Activated CD4-positive, CD25-positive, alpha-beta regulatory T cell treated with anti-CD3 and anti-CD28 coated beads, Interleukin-2, amount 50 U/mL, for 72 hours (primary cell): ENCODE measurements at places on chromosomes 6 and 20.

GRCh38 chr6:47202644-47203205, 107.0 kb downstream of the TNFRSF21 start:
- DNase-seq: no peak

DNA sequence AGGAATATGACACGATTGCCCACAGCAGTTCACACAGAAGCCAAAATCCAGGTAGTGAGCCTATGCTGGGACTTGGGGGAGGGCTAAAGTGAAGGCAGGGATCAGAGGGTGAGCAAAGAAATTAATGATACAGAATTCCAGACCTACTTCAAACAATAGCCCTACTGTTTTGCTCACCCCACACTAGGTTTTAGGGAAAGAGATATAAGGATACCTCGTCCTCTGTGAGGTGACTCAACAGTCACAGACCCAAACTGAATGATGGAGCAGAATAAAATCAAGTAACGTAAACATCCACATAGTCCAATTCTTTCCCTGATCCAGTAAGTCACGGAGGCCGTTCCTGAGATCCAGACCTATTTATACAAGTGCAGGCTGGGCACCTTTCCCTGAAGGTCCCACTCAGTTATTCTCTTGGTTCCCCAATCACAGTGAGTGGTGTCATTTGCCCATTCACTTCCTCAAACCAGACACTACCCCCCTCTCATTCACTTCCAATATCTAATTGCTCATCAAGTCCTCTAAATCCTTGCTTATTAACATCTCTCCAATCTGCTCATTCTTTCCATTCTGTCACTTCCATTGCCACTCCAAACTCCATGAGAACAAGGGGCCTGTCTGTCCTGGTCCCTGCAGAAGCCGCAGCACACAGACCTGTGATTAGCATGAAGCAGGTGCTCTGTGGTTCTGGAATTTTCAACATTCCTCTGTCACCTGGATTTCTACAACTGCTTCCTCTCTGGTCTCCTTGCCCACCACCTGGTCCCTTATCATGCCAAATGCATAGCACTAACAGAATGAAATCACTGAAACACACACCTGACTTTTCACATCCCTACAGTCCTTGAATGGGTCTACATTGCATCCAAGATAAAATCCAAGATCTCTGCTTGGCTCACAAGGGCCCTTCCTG, 55.9 kb downstream of the ATXN1 start:
- DNase-seq: no peak

DNA sequence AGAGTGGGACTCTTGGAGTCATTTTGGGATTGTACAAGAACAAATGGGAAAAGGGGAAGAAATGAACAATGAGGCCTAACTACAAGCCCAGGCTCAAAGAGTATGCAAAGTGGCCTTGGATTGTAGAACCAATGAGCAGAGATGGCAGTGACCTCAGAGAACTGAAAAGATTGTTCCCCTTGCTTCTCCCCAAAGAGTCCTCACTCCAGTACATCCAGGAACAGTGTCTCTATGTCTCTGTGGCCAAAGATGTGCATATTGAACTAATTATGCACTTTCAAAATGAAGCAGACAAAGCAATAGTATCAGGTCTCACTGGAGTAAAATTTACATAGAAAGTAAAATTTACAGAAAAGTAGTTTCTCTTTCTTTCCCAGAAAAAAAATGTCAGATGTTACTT, 81.0 kb downstream of the SMLR1 start:
- DNase-seq: no peak

- DNase-seq: no peak
Observed at GRCh38 chr6:134544737-134545136, 226.8 kb upstream of the SGK1 start.

DNA sequence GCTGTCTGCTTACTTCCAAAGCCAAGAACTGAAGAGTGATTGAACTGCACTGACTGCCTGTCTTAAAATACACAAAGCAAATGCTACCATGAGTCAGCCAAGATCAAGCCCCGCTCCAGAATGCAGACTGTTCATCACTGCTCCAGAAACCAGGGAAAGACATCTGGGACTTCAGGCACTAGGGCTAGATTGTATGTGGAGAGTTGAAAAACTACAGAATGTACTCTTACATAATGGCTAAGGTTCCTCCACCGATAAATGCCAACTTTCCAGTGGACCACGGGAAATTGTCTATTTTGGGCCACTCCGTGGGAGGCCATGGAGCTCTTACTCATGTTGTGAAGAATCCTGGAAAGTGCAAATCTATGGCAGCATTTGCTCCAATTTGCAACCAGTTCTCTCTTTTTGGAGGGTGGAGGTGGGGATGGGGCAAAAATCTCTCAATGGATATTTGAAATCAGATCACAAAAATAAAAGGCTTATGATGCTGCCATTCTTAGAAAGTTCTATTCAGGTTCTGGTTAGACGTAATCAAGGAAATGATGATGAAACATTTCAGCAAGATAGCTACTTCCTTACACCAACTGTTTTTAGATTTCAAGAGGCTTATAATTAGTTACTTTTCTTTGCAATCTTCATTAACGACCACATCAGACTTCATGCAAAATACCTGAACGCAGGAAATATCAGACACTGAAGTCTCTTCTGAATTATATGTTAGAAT, 11.8 kb upstream of the CAP2 start:
- no peak for DNase-seq

GRCh38 chr6:168305096-168305749, 14.4 kb downstream of the DACT2 start:
- no peak for DNase-seq

DNA sequence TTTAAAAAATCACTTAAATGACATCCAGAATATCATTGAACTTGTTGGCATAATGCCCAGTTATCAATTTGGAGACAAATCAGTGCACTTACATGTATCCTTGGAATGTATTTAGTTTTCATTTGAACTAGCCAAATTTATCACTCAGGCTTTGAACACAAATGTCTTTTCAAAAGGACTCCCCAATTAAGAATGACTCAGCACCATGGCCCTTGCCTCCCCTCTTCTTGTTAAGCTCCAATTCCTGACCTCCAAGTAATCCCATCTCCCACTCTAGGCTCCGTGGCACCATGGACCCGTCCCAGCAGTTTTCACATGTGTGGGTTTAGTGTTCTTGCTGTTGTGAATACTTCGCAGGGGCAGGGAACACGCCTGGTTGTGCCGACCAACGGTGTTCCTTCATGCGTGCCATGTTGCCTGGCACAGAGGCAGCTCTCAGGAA, 2.7 kb downstream of the AKAP12 start:
- no peak for DNase-seq

GRCh38 chr6:153013438-153013837, 10.9 kb upstream of the MTRF1L start:
- no peak for DNase-seq

DNA sequence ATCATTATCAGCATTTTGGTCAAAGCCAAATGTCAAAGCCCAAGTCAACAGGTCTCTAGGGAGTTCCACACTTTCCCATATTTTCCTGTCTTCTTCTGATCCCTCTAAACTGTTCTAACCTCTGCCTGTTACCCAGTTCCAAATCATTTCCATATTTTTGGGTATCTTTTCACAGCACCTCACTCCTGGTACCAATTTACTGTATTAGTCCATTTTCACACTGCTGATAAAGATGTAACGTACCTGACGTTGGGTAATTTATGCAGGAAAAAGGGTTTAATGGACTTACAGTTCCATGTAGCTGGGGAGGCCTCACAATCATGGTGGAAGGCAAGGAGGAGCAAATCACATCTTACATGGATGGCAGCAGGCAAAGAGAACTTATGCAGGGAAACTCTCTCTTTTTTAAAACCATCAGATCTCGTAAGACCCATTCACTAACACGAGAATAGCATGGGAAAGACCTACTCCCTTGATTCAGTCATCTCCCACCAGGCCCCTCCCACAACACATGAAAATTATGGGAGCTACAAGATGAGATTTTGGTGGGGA, 143.4 kb downstream of the PTPRK start:
- DNase-seq: no peak

GRCh38 chr20:63774306-63774705, 34.7 kb downstream of the SLC2A4RG start:
- DNase-seq: no peak

DNA sequence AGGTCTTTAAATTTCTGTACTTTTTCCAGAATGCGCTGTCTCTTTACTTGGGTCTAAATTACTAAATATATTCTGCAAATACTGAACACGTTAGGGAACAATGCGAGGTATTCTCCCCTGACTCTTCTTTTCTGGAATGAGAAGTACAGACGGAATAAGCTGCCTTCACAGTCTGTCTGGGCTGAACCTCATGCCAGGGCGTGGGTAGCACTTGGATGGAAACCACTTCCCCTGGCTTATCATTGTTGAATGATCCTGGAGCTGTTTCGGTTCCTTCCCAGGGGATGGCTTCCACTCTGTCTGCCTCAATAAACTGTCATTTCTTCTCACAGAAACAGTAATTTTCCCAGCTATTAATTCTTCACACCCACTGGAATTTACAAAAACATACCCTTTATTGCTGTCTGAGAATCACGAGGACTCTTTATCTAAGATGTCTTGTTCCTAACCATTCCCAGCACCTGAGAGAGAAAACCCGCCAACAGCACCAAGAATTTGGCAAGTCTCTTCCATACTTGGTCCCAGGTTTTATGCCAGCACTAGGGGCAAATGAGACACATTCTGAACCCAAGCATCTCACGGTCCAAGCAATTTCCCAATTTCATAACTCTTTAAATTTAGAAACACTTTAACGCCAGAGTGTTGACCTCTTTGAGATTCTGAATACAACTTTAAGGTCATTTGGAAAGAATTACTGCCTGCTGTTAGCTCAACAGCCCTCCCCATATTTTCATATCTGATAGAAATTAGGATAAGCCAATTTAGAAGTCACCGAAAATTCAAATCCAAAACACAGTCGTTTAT, 43.2 kb upstream of the ADGRF5 start:
- DNase-seq: no peak

DNA sequence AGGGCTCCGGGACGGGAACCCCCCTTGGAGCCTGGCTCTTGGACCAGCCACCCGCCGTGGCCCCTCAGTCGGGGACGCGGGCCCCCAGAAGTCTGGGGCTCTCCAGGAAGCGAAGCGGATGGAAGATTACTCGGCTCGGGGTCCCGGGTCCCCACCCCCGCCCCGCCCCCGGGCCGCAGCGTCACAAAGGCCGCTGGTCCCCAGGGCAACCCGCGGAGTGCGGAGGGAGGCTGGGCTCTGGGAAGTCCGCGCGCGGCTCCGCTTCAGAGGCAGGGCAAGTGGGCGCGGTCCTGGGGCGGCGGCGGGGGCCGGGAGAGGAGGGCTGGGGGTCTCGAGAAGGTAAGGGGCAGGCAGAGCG, at the start of gene FNDC11:
Gene FNDC11 (plus strand): TSS at position 227 of the 358 bp plus-strand sequence. CDS start 1,505 bp downstream, outside the sequence.
- no peak for DNase-seq

GRCh38 chr20:1833728-1834726, 61.2 kb upstream of the SIRPA start:
- DNase-seq: no peak

- DNase-seq: no peak
Observed at GRCh38 chr20:34629342-34629741, 47.5 kb downstream of the PIGU start.

- DNase-seq: no peak
Observed at GRCh38 chr6:20253021-20253420, 40.8 kb upstream of the MBOAT1 start.

GRCh38 chr20:58774214-58774613, 76.5 kb downstream of the GNAS-AS1 start:
- no peak for DNase-seq

DNA sequence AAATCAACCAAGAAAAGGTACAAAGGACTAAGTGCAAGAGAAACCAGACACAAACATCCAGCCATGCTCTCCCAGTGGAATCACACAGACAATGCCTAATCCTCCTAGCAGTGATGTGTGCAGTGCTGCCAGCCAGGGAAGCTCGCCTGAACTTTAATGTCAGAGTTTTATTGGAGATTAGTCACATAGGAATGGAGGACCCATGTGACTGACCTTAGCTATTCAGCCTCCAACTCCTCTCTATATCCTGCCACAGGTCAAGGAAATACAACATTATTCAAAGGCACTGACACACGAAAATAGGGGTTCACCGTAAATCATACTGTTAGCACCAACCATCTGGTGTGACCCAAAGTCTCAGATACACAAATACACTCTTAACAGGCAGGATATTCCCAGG, 684.6 kb downstream of the DOK5 start:
- no peak for DNase-seq

DNA sequence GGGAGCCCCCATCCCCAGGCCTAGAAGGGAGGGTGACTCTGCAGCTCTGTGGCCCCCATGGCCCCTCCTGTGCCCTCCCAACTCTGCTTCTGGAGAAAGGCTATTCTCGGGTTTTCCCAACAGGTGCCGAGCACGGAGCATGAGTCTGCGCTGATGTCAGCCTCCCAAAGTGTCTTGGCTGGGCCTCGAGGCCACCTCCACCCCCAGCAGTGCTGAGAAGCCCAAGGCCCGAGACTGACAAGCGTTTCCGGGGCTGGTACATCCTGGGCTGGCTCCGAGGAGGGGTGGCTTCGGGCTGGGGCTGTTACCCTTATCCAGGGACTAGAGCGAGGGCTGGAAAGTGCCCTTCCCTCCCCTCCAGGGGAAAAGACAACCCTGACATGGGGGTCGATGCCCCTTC, 60.2 kb upstream of the GATA5 start:
- no peak for DNase-seq

GRCh38 chr6:106533054-106533453, 96.2 kb downstream of the RTN4IP1 start:
- DNase-seq: no peak

DNA sequence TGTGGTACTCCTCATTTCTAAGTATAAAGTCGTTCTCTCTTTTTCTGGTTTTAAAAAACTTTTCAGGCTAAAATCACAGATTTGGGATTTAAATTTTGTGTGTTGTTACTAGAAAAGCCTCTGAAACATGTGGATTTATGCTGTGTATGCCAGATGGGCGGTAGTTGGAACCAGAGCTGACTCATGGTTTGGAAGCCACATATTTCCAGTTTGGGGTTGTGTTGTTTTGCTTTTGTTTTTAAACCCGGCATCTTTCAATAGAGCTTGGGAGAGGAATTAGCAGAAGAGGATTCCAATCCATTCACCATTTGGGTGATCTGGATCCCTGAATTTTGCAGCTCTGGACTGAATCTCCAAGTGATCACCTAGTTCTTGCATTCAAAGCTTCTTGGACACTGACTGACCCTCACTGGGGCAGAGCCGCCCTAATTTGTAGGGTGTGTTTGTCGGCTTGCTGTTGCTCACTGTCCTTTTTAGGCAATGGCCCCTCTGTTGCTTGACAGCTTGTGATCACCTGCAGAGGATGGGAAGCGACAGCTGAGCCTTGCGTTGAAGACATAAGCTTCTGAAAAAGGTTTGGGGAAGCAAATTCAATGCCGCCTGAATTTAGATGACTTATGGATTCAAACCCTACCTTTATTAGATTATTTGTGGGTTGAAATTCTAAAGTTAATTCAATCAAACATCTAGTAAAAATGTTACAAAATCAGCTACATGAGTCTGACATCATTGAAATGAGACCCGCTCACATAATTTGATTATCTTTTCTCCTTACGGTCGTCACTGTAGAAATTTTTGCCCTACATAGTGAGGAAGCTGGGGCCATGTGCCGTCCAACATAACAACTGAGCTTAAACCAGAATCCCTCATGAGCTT, 79.9 kb upstream of the CD83 start:
- no peak for DNase-seq

- no peak for DNase-seq
Observed at GRCh38 chr6:135270676-135271536, 89.8 kb downstream of the MYB start.

GRCh38 chr6:29708432-29709179, 14.6 kb upstream of the HLA-F start:
- DNase-seq: no peak

GRCh38 chr6:106488494-106489370, 128.2 kb downstream of the CRYBG1 start:
- DNase-seq: no peak
